ENCODE measurements at places on chromosomes 7 and 10.
A peak's percentile ranks its signal among the peaks of the same experiment; 100 is the strongest.

GRCh38 chr7:41005374-41005901, 697.5 kb downstream of the INHBA start:
- H3K4me1 ChIP-seq, result peaks cover 5% of the 10 kb centered on the region
- H3K36me3 ChIP-seq, result no peaks in the 10 kb centered on the region
- peak; percentile 90 for DNase-seq
- H3K4me3 ChIP-seq, result no peak overlapping the region

- H3K27ac ChIP-seq, result no peak overlapping the region
- H3K36me3 ChIP-seq, result no peaks in the 10 kb centered on the region
- no peak for DNase-seq
- no peaks in the 10 kb centered on the region for H3K4me1 ChIP-seq
These were observed 692.6 kb upstream of the COBL start for GRCh38 chr7:52009181-52009580.

DNA sequence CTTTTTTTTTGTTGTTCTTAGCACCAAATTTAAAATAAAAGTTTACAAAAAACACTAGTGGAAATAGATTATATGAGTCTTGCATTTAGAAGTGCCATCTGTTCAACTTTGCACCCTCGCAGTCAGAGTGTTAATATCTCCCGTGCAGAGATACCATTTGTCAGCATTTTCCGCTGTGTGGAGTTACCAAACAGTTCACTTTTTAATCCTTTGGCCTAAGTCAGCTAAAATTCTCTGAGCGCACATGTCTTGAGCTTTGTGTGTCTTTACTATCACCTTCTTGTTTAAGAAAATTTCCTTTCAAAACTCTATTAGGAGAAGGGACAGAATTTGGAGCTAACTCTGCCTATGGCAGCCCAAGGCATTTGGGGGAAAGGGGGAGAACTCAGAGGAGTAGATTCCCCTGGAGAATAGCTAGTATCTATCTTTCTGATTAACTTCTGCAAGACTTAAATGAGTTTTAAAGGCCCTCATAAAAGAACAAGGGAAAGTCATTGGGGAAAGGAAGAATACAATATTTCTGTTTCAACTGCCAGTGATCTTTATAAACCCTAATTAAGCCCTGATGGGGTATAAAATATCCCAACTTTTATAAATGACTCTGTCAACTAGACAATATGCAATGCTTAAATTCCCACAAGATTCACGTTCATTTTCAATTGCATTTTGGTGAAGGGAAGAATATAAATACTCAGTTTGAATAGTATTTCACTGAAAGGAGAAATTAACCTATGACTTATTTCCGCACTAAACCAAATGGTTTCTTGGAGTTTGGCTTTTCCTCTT, 114.9 kb upstream of the RAB11FIP2 start:
- no peak overlapping the region for H3K27ac ChIP-seq
- H3K4me3 ChIP-seq, result no peak overlapping the region
- no peak for DNase-seq
- no peaks in the 10 kb centered on the region for H3K4me1 ChIP-seq
- no peaks in the 10 kb centered on the region for H3K27me3 ChIP-seq

- H3K36me3 ChIP-seq, result no peaks in the 10 kb centered on the region
- no peak overlapping the region for H3K4me3 ChIP-seq
- H3K27me3 ChIP-seq, result no peaks in the 10 kb centered on the region
- peaks cover 13% of the 10 kb centered on the region for H3K4me1 ChIP-seq
- no peak for DNase-seq
These were observed 1183.2 kb upstream of the CELF2 start for GRCh38 chr10:9834434-9834833.

DNA sequence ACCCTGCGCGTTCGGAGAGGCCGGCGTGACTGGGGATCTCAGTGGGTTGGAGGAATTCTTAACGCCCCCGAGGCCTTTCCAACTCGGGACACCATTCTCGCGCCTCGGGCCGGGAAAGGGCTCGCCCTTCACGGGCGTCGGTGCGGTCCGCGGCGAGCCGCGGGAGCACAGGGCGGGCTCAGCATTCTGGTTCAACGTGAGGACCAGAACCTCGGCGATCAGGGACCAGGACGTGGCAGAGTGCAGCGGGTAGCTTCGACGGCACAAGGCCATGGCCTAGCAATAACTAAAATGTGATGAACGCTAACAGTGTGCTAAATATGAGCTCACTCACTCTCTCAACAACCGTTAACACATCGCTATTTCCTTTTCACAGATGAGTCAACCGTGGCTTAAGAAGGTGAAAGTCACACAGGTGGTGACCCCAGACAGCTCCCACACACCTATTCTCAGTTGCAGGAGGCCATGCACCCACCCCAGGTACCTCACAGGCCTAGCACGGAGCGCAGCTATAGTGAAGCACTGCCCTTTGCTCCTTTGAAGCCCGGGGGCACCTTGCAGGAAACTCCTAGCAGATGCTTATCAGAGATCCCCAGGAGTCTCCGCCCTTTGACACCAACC, 4.5 kb upstream of the EMX2 start:
- H3K36me3 ChIP-seq, result no peaks in the 10 kb centered on the region
- H3K27me3 ChIP-seq, result peaks cover 87% of the 10 kb centered on the region
- peak overlapping the region; percentile 37 for H3K4me3 ChIP-seq
- peaks cover 33% of the 10 kb centered on the region for H3K4me1 ChIP-seq
- DNase-seq, result no peak

GRCh38 chr7:84248267-84248666, 53.7 kb upstream of the SEMA3A start:
- DNase-seq, result no peak
- no peak overlapping the region for H3K27ac ChIP-seq
- no peak overlapping the region for H3K4me3 ChIP-seq
- no peaks in the 10 kb centered on the region for H3K27me3 ChIP-seq
- no peaks in the 10 kb centered on the region for H3K36me3 ChIP-seq

DNA sequence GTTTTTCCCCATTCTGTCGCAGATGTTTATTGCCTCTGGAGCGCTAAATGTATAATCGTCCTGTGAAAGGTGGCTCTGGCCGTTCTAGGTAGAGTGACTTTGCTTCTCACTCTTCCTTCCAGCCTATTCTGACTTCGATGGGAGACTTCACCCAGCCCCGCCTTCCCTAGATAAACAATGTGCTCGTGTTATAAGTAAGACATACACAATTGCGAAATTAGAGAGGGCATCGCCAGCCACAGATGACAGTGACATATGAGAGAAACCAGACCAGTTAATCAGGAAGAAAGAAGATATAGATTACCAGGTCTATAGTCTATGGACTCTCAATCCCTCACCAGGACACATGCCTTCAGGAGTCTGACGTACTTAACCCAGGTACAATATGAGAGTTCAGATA, 1050.5 kb upstream of the AUTS2 start:
- H3K27ac ChIP-seq, result no peak overlapping the region
- no peak overlapping the region for H3K4me3 ChIP-seq
- no peaks in the 10 kb centered on the region for H3K27me3 ChIP-seq
- no peak for DNase-seq
- no peaks in the 10 kb centered on the region for H3K4me1 ChIP-seq
- H3K36me3 ChIP-seq, result no peaks in the 10 kb centered on the region

DNA sequence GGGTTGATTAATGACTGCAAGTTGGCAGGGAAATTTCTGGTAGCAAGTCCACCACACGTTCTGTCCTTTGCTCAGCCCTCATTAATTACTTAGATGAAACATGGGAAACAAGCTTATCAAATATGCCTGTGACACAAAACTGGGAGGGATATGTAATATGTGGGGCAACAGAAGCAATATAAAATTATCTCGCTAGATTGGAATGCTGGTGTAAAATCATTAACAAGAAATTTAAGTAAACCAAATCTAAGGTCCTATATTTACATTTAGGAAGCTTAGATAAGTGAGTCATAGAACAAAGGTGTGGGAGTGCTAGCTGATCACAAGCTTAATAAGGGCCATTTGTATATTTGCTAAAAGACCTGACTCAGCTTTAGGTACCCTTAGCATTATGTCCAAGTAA, 23.5 kb downstream of the TRPV5 start:
- H3K4me3 ChIP-seq, result no peak overlapping the region
- H3K27ac ChIP-seq, result no peak overlapping the region
- H3K36me3 ChIP-seq, result no peaks in the 10 kb centered on the region
- no peaks in the 10 kb centered on the region for H3K27me3 ChIP-seq
- no peaks in the 10 kb centered on the region for H3K4me1 ChIP-seq
